ENCODE measurements at places on chromosomes 6 and 20.

GRCh38 chr6:161162722-161163121 is 111.1 kb downstream of the AGPAT4 start:
- no peak for DNase-seq

GRCh38 chr6:64217721-64218620 is 582.4 kb downstream of the PHF3 start:
- DNase-seq: no peak

DNA sequence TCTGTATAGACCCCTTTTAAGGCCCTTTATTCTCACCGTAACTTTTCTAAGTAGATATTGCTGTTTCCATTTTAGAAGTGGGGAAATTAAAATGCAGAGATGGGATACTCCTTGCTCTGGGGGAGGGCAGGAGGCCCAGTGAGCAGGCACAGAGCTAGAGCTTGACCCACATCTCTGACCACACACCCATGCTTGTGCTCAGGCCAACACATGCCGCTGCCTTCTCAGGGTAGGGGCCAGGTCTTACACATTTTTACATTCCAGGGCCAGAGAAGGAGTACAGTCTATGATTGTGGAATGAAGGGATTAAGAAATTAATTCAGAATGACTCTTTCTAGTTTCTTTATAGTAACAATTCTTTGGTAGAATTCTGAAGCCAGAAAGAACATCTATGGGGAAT is 104.8 kb downstream of the SOBP start:
- no peak for DNase-seq

DNA sequence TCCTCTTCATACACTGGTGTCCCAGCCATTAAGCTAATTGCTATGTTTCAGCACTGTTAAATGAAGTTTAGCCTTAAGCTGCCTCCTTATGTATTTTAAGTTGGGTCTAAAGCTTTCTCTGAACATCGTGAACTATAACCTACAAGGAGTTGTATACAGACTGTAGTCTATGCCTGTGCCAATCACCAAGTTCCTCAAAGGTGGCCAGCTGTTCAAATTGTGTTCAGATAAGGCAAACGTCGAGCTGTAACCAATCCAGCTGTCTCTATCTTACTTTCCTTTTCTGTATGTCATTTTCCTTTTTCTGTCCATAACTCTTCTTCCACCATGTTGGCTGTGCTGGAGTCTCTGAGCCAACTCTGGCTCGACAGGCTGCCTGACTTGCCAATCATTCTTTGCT is 199.6 kb downstream of the OGFRL1 start:
- no peak for DNase-seq

GRCh38 chr6:162613310-162613709 is 114.3 kb downstream of the PRKN start:
- no peak for DNase-seq

- no peak for DNase-seq
Measured at GRCh38 chr20:4549711-4550259, 171.9 kb upstream of the PRND start.

- no peak for DNase-seq
Measured at GRCh38 chr6:131054392-131055250, 8.4 kb downstream of the EPB41L2 start.

GRCh38 chr6:152240436-152240835 is 396.7 kb downstream of the SYNE1 start:
- DNase-seq: no peak

DNA sequence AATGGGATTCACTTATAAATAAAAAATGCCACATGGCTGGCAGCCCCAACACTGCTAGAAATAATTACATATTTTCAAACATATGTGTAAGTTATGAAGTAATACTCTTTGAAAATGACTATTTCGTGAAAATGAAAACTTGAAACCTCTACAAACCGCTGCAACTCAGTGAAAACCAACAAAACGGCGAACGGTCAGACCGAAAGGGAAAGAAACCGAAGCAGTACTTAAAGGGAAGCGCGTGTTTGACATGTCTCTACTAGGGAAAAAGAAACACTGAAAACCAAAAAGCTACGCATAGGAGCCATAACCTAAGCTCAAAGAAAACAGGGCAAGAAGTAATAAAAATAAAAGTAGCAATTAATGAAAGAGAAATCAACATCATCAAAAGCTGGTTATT is 121.0 kb upstream of the GGTLC1 start:
- no peak for DNase-seq

- no peak for DNase-seq
Measured at GRCh38 chr6:36999751-37000125, 5.7 kb upstream of the FGD2 start.

DNA sequence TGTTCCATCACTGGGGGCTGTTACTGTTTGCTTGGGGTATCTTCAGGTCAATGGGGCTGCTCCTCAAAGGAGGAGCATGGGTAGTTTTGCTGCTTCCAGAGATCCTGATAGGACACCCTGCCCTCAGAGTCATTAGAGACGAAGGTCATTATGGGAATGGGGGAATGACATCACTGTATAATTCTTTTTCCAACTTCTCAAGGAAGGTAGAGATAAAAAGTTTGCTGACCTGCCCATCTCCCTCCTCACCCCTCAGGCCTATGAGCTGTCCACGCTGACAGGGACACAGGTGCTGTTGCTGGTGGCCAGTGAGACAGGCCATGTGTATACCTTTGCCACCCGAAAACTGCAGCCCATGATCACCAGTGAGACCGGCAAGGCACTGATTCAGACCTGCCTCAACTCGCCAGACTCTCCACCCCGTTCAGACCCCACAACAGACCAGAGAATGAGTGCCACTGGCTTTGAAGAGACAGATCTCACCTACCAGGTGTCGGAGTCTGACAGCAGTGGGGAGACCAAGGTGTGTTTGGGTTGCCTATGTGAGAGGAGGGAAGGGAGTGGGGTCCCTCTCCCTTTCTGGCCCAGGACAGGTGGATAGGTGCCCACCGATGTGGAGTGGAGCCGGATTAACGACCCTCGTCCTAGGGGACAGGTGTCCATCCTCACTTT is 2.7 kb downstream of the SRF start:
- no peak for DNase-seq

GRCh38 chr6:101399616-101400162 is 6.2 kb downstream of the GRIK2 start:
- peak; percentile 16 for DNase-seq

- DNase-seq: no peak
Measured at GRCh38 chr6:133418108-133418507, 177.0 kb downstream of the EYA4 start.

GRCh38 chr20:62088258-62089127 is 22.8 kb upstream of the TAF4 start:
- no peak for DNase-seq

- DNase-seq: no peak
Measured at GRCh38 chr6:159008656-159009288, 8.8 kb upstream of the RSPH3 start.

DNA sequence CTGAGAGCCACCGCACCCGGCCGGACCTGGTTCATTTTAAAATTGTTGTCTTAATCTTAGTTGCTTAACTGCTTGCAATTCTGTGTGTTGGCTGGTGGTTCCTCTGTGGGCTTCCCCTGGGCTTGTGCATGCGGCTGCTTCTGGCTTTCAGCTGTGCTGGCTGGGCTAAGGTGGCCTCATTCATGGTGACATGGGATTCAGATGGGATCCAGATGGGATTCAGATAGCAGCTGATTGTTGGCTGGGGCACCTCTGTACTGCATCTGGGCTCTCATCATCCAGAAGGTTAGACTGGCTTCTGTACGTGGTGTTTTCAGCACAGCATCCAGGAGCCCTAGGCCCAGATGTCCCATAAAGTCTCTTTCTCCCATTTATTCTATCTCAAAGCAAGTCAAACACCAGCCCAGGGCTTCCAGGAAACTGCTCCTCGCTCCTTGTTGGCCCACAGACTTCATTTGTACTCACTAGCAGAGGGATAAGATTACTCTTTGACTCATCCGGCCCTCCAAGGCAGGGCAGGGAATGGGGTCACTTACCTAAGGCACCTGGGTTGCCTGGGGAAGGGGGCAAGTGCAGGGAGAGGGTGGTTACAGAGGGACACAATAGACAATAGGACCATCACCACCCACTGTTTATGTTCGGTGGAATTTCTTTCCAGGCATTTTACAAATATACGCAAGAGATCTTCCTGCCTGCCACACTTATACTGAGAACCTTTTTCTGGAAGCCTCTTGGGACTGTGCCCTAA is 10.2 kb upstream of the PEDS1 start:
- DNase-seq: no peak

DNA sequence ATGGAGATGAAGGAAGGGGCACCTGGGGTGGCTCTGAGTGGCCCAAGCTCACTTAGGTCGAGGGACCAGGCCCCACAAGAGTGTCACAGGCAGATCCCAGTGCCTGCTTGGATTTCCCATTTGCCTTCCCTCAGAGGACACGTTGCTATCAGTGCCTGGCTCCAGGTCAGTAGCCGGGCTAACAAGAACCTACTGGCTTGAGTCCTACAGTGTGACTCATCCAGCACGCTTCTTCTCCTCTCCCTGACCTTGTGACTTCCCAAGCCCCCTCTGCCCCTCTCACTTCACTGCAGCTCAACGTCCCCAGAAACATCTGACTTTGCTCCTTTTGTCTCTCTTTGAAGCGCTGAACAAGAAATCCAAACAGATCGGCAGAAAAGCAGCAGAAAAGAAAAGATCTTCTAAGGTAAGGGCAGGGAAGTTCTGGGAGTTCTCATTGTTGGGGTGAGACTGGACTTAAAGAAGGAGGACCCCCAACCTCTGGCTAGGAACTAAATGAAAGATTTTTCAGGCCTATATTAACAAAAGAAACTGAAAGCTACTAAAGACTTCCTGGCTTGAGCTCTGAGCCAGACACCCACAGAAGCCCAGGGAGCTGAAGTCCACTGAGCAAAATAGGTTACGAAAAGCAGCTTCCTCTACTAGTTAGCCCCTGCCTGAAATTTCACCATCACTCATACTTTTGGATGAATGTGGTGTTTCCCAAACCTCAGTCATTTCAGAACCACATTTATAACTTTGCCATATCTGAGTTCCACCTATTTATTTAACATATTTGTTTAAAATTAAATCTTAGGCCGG is 21.5 kb downstream of the ASIP start:
- no peak for DNase-seq

DNA sequence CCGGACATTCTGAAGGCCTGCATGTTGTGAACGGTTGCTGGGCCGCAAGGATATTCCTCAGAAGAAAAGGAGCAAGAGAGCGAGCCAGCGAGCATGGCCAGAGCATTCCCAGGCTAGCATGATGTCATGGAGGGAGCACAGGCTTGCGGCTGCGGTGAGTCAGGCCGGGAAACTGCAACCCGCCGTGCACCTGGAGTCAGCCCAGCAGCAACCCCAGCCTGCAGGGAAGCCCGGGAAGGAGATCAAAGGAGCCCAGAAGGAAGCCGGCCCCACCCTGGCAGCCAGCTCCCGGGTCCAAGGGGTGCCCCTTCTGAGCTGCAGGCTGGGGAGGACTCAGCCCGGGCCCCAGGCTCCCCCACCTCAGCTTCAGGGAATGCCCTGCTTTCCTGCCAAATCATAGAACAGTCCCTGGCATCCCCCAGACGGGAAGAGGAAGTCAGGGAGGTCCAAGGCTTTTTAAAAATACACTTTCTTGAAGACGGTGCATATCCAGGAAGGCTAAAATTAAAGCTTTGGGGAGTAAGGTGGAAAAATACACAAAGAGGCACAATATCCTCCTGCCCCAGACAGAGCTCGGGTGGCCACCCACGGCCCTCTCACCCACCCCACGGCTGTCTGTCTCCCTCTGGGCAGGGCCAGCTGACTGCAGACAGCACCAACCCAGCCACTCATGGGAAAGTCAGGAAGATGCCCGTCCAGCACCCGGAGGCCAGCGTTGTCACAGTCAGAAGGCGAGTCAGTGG is 53.7 kb downstream of the BMP7 start:
- DNase-seq: no peak

DNA sequence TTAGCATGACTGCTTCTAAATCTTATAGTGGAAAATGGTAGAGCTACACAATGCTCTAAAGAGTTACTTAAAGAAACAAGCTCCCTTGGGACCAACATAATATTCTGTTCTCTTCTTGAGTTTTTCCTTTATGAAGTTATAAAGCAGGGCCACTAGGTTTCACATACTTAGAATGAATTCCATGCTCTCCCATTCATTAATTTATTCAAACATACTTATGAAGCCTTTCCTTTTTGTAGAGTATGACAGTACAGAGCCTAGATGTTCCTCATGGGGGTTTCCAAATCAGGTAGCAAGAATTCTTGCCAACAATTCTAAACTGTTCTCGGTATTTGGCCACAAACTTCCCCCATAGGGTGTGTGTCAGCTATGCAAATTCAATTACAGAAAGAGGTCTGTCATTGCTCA is 20.6 kb upstream of the FABP7 start:
- DNase-seq: no peak

GRCh38 chr6:82006027-82006738 is 241.4 kb downstream of the IBTK start:
- no peak for DNase-seq

GRCh38 chr6:111745186-111745585 is 128.1 kb downstream of the FYN start:
- no peak for DNase-seq

- no peak for DNase-seq
Measured at GRCh38 chr6:17485181-17485580, 91.8 kb downstream of the CAP2 start.

DNA sequence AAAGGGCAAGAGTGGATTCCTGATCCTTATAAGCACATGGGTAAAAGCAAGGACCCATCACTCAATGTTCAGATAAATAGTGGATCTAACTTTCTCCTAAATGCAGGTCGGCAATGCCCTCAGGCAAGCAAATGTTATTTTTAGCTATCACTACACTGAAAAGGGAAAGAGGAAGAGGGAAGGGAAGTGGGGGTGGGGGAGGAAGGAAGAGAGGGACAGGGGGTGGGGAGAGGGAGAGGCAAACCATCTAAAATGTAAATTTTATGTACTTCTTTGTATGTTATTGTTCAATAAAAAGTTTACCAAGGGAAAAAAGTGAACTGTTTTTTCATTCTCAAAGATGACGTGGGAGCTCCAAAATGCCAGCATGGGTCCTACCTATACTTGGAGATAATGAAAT is 44.2 kb downstream of the CHD6 start:
- no peak for DNase-seq

DNA sequence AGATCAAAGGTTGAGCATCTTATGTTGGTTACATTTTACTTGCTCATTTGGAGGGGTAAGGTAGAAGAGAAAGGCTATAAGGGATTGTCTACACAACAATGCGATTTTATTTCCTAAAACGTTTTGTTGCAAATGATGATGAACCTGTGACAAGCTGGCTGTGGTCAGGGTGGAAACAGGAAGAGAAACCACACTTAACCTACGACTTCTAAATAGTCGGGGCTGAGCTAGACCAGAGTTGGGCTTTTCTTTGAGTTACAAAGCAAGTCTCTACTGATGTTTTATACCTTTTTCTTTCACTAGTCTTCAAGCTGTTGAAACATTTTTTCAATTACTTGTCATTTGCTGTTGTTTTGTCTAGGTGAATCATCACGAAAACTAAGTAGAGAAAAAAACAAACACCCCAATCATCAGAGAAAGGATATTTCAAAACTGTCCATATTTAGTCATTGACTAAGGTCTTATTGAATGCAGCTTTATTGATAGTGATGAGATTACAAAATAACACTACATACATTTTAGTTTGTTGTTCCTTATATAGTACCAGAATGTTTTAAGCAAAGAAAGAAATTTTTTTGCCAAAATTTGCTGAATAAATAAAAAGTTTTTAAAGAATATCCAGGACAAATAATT is 18.0 kb downstream of the KLHL31 start:
- DNase-seq: no peak

Measured in nephron progenitor cell (in vitro differentiated cells).